ENCODE measurements at places on chromosomes 11 and 22. TPM values are rescaled to one million over a fixed set of nuclear protein-coding genes. Genes with fewer than 3 reads are reported as not detected.

TRAF6 gene
- 4.9 TPM for total RNA-seq

DNA sequence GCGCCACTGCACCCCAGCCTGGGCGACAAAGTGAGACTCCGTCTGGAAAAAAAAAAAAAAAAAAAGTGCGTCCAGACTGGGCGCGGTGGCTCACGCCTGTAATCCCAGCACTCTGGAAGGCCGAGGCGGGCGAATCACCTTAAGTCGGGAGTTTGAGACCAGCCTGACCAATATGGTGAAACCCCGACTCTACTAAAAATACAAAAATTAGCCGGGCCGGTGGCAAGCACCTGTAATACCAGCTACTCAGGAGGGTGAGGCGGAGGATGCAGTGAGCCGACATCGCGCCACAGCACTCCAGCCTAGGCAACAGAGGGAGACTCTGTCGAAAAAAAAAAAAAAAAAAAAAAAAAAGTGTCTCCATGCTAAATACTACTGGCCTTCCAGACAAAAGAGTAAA lies 1.3 kb downstream of the USP28 start:
- no peaks in the 10 kb centered on the region for H3K4me1 ChIP-seq
- no peaks in the 10 kb centered on the region for H3K36me3 ChIP-seq
- H3K27me3 ChIP-seq, result no peaks in the 10 kb centered on the region
- no peak for DNase-seq
- no peak overlapping the region for H3K27ac ChIP-seq

- no peaks in the 10 kb centered on the region for H3K4me1 ChIP-seq
- H3K27me3 ChIP-seq, result no peaks in the 10 kb centered on the region
- no peak for DNase-seq
- H3K27ac ChIP-seq, result no peak overlapping the region
- no peaks in the 10 kb centered on the region for H3K36me3 ChIP-seq
Observed at GRCh38 chr22:28980326-28980725, 81.3 kb downstream of the C22orf31 start.

RIC3 gene
- 2.5 TPM for total RNA-seq

ZFPL1 gene
- 16.6 TPM for total RNA-seq
